ENCODE measurements at places on chromosomes 12 and 14.

DNA sequence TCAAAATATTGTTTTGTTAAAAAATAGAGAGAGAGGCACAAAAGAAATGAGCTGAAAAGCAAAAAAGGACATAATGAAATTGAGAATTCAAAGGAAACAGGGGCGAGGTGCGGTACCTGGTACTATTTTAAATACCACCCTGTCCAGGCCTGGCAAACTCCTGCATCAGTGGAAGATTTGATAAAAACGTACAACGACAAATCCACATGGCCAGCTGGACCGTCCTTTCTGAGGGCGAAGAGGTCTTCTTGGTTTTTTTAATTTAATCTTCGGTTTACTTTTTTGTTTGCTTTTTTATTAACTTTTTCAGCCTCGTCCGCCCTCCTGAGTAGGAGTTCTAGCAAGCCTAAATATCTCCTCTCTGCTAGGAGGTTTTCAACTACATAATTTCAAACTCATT lies 11.9 kb downstream of the BCL11B start:
- H3K4me3 ChIP-seq = peak overlapping the region; percentile 99
- no peaks in the 10 kb centered on the region for H3K27me3 ChIP-seq
- peak overlapping the region; percentile 99 for H3K27ac ChIP-seq
- no peak for DNase-seq
- H3K36me3 ChIP-seq = peaks cover 35% of the 10 kb centered on the region

- no peaks in the 10 kb centered on the region for H3K36me3 ChIP-seq
- H3K27me3 ChIP-seq = no peaks in the 10 kb centered on the region
- H3K4me3 ChIP-seq = no peak overlapping the region
- H3K27ac ChIP-seq = no peak overlapping the region
- H3K4me1 ChIP-seq = no peaks in the 10 kb centered on the region
Observed at GRCh38 chr14:66596241-66596985, 88.5 kb downstream of the GPHN start.

- H3K4me1 ChIP-seq = no peaks in the 10 kb centered on the region
- DNase-seq = no peak
- H3K36me3 ChIP-seq = no peaks in the 10 kb centered on the region
- no peaks in the 10 kb centered on the region for H3K27me3 ChIP-seq
- no peak overlapping the region for H3K27ac ChIP-seq
Observed at GRCh38 chr14:54737132-54737711, 165.4 kb downstream of the GCH1 start.

DNA sequence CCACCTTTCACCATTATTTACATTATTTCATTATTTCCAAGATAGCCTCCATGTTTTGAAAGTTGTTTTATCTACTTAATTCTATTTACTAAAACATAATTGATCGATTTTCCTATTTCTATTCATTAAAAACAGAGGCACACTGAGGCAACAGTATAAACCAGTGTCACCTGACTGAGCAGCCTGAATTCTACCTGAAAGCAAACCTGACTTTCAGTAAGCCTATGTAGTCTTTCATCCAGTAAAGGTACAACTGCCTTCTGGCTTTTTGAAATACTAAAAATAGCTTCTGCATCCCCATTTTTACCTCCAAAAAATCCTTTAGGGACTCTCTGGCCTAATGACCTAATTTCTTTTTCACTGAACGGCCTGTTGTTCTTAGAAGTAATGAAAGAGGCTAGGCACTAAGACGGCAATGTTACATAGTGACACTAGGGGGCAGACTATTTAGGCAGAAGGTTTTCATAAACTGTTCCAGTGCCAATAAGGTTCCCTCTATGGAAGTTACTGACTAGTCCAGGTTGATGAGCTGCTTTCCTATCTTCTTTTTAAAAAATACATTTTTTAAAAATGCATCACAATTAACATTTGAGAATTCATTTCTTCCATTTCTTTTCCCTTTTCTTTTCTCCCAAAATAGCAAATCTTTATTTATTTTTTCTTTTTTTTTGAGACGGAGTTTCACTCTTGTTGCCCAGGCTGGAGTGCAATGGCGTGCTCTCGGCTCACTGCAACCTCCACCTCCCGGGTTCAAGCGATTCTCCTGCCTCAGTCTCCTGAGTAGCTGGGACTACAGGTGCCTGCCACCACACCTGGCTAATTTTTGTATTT lies 17.5 kb downstream of the ANAPC5 start:
- H3K36me3 ChIP-seq = peaks cover 74% of the 10 kb centered on the region
- no peaks in the 10 kb centered on the region for H3K27me3 ChIP-seq
- H3K4me1 ChIP-seq = peaks cover 3% of the 10 kb centered on the region
- peak overlapping the region; percentile 31 for H3K4me3 ChIP-seq
- DNase-seq = peak; percentile 57

DNA sequence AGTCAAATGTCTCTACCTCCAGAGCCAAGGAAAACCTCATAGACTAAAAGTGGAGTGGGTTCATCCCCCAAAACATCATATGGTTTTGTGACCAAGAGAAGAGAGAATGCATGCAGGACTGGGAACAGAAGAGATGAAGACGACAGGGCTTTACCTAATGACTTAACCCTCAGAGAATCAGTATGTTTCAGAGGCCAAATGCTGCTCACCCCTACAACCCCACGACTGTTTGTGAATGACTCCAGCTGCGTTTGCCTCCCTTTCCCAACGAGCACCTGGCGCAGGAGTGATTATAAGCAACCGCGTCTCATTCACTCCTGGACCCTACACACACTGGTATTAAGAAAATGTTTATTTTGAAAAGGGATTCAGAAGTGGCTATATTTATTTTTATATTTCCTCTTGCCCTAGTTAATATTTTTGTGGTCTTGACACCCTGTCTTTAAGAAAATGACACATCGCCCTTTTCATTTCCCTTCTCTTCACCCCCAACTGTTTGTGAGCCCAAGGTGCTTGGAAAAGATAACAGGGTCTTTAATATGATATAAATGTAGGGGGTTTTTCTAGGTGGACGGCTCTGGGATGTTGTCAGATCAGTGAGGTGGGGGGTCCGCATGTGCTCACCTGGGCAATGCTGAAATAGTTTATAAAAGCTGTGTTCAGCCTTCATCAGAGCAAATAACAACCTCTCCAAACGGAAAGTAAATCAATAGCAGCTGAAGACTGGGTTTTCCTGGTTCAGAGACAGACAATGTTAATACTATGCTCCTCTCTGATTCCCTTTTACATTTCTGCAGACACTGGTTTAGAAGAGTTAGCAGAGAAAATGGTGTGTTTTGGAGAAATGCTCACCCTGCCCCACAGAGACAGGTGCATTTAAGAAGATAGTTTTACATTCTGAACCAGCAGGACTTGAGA lies 77.7 kb downstream of the SLC15A4 start:
- no peak overlapping the region for H3K27ac ChIP-seq
- H3K4me3 ChIP-seq = no peak overlapping the region
